ENCODE measurements at places on chromosomes 1 and 21.

DNA sequence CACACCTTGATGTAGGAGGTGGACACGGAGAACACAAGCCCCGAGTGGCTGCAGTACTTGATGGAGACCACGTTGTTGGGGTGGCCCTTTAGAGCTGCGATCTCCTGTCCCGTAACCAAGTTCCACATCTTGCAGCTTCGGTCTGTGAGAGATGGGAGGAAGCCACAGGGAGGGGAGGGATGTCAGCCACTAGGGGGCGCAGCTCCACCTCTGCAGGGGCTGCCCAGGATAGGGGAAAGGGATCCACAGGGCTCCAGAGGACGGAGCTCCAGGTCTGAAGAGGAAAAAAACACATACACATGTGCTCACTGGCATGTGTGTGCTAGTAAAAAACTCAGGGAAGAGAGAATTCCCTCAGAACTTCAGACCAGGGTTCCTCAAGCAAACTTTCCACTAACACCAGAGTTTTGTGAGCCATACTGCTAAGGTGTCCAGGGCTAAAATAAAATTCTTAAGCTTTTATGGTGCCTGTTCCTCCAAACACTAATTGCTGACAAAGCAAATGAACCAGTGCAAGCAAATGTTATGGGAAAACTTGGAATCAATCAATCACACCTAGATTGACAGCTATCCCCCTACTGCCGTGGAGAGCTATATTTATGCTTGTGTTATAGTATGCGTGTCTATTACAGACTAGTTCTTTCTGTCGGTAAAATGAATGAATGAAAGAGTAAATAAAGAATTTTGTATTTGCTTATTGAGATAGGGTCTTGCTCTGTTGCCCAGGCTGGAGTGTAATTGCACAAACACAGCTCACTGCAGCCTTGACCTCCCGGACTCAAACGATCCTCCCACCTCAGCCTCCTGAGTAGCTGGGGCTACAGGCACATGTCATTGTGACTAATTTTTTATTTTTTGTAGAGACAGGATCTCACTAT, 43.7 kb downstream of the KIF21B start:
- DNase-seq, result peak; percentile 12

DNA sequence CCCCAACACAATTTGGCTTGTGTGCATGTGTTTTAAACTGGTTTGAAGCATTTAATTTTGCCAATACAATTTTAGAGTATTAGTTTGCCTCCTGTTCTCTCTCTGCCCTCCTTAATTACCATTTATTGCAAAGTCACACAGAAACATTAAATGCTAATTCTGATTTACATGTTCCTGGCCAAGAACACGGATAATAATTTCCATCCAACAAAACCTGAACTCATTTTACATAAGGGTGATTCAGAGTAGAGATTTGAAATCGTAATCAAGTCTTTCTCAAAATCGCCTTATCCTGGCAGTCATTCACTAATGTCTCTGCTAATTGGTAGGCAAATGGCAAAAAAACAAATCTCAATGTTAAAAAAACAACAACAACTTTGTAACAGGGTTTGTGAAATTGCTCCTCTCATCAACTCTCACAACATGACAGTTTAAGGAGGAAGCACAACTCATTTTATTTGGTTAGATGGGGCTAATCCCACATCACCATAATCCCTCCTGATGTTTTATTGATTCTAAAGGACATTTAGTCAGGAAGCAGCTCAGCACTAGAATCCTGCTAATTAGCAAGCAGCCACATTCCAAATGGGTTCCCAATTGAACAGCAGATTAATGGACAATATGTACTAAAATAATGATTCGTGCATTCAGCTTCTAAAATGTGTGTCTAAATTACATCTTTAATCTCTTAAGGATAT, 55.9 kb downstream of the C1orf87 start:
- DNase-seq, result no peak

DNA sequence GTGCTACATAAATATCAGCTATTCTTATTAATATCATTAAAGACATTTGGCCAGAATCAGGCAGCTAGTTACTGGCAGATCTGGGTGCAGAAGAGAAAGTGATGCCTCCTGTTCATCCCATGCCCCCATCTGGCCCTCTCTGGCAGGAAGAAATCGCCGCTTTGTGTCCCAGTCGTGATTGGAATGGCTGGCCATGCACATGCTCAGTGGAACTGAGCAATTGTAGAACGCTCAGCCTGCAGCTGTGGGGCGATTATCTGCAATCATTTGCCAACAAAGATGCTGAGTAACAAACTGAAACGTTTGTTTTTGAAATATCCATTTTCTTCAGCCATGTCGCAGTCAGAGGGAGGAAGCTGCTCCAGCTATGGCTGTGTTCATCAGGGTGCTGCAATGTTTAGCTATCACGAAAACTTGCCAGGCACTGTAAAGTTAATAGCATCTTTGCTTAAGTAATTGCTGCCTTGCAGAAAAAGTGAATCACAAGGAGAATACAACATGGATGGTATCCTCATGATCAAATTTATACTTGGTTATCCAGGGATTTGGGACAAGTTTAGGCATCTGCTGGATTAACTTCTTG, 36.5 kb downstream of the NGF start:
- DNase-seq, result no peak

GRCh38 chr1:46403916-46404315, 9.8 kb downstream of the FAAH start:
- DNase-seq, result no peak

DNA sequence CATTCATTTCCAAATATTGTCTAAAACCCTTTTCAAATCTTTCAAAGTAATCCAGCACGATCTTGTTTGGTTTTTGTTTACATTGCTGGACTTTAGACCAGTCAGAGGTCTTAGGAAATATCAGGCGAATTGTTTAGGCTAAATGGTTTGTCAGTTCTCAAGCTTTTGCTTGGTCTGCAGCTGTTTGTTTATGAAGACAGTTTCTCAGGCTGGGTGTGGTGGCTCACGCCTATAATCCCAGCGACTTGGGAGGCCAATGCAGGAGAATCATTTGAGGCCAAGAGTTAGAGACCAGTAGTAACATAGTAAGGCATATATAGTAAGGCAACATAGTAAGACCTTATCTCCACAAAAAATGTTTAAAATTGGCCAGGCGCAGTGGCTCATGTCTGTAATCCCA, 77.5 kb downstream of the DNTTIP2 start:
- no peak for DNase-seq

DNA sequence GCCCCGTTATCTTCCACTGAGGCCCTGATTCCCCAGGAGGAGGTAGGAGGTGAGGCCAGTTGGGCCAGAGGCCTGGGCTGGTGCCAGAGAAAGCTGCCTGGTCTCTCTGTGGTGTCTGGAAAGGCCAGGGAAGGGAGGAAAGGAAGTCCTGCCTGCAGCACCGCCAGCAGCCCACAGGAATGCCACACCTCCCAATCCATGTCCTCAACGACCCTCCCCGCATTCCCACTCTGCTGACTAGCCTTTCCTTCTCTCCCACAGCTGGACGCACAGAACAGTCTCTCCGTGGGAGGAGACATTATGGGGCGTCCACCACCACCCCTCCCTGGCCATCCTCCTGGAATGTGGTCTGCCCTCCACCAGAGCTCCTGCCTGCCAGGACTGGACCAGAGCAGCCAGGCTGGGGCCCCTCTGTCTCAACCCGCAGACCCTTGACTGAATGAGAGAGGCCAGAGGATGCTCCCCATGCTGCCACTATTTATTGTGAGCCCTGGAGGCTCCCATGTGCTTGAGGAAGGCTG, 18.0 kb downstream of the CSF1 start:
- DNase-seq, result no peak

DNA sequence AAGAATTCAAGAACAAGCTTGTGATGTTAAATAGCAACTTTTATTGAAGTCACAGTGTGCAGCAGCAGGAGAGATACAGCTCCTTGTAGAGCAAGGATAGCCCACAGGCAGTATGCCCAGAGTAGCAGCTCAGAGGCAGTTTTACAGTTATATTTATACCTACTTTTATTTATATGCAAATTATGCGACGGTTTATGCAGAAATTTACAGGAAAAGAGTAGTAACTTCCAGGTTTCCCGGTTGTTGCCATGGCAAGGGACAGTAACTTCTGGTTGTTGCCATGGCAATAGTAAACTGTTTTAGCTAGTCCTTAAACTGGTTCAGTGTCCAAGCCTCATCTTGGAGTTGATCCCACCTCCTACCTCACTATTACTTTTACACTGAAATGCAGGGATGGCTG, 344.6 kb upstream of the LYPLAL1 start:
- DNase-seq, result no peak

All from NCI-H2171 (cell line).